Kasumi-1 (cell line): ENCODE measurements at places on chromosomes 5 and 9.
A peak's percentile ranks its signal among the peaks of the same experiment; 100 is the strongest.

DNA sequence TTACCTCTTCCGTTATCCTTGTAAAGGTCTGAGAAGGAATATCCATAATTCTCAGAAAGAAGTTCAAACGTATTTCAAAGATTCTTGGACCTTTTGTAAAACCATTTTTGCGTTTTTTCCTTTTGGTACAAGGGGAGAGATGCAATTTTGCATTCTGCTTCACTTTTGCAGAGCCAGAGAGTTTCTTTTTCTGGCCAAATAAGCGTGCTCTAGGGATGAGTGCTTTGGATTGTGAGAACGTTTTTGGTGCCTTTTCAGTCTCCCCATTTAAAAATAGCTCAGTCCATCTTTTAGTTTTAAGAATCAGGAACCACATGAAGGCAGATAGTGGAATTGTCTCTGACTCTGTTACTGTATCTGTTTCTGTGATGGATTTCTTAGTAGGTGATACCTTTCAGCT is 1.5 kb downstream of the ARHGAP26 start:
- DNase-seq: no peak

- no peak for DNase-seq
Observed at GRCh38 chr5:149348518-149348917, 3.2 kb downstream of the GRPEL2 start.

GRCh38 chr9:36064448-36065037 is 27.8 kb downstream of the RECK start:
- DNase-seq: no peak

DNA sequence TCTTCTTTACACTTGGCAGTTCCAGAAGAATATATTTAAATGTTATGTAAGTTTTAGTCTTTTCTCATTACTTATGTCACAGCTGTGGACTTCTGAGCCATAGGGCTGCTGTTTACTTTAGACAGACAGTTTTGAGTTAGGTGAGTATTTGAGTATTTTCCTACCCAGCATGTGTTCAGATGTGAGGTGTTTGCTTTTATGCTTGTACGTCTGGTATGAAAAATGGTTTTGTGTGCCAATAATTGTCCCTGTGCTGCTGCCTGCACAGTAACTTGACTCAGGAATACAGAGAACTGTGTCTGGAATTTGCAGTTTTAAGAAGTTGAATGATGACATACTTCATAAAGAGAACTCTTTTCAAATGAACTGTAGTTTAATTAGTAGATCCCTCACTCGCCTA is 20.8 kb downstream of the MEGF10 start:
- no peak for DNase-seq

GRCh38 chr9:84163052-84163650 is 177.4 kb downstream of the SLC28A3 start:
- no peak for DNase-seq

- DNase-seq: no peak
Observed at GRCh38 chr5:110738503-110738811, 350 bp upstream of the SLC25A46 start.

GRCh38 chr9:104863180-104863883 is 64.6 kb downstream of the ABCA1 start:
- DNase-seq: peak; percentile 82

DNA sequence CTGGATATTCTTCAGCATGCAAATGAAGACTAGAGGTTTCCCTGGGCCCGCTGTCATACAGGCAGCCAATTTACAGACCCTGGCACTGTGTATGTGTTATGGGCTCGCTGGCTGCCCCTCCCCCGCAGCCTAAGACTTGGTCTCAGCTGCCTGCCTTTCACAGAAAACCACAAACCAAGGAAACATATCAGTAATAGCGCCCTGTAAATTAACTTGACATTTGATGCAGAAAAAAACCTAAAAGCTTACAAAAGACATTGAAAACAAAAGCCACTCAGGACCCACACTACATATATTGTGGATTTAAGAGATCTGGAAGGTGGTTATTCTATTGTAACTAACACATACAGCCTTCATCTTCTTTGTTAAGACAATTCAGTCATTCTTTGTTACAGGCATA is 287.0 kb upstream of the TMEM161B start:
- DNase-seq: peak; percentile 16

GRCh38 chr9:133727876-133728441 is 10.2 kb downstream of the SARDH start:
- no peak for DNase-seq

GRCh38 chr5:66647146-66647856 is 51.1 kb downstream of the MAST4 start:
- no peak for DNase-seq

DNA sequence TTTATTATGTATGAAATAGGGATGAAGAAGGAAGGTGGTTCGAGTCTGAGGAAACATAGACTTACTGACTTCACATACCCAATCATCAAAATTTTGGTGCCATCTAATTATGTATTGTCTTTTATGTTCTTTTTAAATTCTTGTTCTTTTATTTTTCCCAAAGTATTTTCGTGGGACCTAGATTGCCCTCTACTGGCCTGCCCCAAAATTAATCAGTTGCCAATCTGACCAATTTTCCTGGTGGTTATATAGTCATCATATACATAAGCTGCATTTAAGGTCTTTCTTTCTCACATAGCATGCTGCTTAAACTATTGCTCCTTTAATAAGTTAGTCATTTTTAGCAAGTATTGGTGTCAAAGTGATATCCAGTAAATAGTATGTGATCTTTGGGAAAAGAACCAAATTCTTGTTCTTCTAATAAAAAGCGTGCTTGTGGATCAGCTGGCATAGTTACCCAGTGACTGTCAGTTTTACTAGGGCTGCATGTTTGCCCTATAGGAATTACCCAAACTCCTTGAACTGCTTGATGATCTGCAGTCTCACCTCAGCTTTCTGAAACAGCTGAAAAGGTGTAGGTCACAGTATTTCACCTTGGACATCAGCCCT is 223.5 kb downstream of the SH3GL2 start:
- DNase-seq: peak; percentile 3

- DNase-seq: no peak
Observed at GRCh38 chr5:51977014-51977413, 593.8 kb downstream of the ISL1 start.

GRCh38 chr5:68710514-68710913 is 383.3 kb upstream of the SLC30A5 start:
- no peak for DNase-seq

- DNase-seq: no peak
Observed at GRCh38 chr5:150444770-150445169, 4.8 kb downstream of the RPS14 start.

DNA sequence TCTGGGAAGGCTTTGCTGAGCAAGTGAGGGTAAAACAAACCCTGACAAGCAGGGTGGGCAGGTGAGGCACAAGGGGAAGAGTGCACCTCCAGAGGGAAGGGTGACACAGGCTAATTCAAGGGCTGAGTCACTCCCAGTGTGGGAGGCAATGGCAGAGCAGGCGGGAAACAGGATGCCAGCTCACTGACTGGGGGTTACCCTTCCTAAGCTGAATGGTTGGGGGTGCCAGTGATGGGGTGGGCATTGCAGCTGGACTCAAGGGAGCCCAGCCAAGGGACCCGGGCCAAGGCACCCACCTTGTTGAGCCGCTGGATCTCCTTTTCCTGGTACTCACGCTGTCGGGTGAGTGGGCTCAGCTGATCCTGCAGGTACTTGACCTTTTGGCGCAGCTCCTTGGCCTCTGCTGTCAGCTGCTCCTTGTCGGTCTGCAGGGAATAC is 18.4 kb downstream of the GPX3 start:
- DNase-seq: no peak

DNA sequence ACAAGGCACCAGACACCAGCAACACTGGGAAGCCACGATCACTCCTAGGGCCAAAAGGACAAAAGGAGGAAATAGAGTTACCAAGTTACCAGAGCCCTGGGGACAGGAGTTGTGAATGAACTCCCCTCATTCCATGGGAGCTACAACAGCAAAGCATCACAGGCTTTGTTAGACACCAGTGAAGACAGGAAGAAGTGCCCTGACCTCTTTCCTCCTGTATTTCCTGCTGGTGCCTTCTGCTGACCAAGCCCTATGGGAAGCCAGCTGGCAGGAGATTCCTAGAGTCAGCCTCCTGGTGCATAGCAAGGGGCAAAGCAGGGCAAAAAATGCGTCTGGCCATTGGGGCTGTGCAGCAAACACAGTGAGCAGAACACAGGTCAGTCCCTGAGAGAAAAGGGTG is 374.7 kb downstream of the ZSWIM6 start:
- no peak for DNase-seq

- no peak for DNase-seq
Observed at GRCh38 chr5:103674739-103675138, 112.2 kb upstream of the NUDT12 start.

DNA sequence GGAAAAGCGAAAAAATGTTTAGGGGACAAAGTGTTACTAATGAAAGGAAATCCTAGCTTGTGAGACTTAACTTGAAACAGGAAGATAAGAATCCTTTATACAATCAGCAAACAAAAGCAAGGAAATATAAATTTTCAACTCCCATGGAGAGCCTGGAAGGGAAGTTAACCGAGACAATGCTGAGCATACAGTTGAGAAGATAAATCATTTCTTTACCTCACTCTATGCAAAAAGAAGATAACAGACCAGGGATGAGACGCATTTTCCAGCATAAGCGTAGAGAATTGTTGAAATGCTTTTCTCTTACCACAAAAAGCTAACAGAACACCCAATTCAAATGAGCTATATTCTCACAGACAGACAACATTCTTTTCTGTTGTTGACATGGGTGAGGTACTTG is 309.6 kb downstream of the CWC27 start:
- no peak for DNase-seq

GRCh38 chr5:57258052-57258451 is 84.2 kb downstream of the GPBP1 start:
- no peak for DNase-seq

- no peak for DNase-seq
Observed at GRCh38 chr9:132063281-132063680, 16.4 kb downstream of the MED27 start.

- DNase-seq: no peak
Observed at GRCh38 chr5:44160369-44160768, 228.9 kb downstream of the FGF10 start.

DNA sequence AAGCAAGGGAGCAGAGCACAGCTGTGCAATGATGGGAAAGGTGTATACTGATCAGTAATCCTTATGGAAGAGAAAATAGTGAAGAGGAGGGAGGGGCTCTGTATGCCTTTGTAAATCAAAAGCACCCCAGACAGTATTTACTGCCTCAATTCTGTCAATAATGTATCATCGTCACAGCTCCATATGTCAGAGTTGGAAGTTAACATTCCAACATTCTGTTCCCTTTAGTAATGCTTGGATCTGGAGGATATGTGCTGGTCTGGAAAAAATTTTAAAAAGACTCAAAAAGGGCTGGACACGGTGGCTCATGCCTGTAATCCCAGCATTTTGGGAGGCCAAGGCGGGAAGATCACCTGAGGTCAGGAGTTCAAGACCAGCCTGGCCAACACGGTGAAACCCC is 310.4 kb downstream of the ACTL7B start:
- no peak for DNase-seq

- no peak for DNase-seq
Observed at GRCh38 chr5:27479859-27480258, 441.5 kb upstream of the CDH9 start.

DNA sequence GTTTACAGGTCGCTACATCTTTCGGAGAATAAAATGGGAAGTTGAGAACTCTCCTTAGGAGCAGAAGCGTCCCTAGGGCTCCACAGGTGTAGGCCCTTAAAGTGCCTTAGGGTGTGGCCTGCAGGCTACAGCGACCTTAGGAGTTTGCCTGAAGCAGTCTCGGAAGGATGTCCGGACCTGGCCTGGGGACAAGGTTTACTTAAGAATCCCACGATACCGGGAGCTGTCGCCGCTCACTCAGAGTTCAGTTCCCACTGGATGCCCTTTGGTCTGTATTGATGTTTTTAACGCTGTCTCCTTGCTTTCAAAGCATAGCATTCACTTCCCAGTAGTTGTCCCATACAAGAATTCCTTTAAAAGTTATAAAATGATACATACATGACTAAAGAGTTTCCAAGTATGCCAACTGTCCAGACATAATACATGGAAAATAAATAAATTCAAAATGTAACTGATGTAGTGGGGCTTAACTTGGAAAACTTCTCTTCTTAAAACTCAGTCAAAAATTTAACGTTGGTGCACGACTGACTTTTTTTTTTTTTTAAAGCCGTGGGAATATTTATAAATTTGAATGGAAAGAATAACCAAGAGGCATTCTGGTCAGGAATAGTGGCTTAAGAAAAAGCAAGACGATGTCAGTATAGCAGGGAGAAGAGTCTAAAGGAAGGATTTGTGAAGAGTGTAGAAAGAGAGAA is 848 bp downstream of the RAD50 start:
- peak; percentile 37 for DNase-seq

- no peak for DNase-seq
Observed at GRCh38 chr5:122180146-122180712, 50.9 kb downstream of the ZNF474 start.

DNA sequence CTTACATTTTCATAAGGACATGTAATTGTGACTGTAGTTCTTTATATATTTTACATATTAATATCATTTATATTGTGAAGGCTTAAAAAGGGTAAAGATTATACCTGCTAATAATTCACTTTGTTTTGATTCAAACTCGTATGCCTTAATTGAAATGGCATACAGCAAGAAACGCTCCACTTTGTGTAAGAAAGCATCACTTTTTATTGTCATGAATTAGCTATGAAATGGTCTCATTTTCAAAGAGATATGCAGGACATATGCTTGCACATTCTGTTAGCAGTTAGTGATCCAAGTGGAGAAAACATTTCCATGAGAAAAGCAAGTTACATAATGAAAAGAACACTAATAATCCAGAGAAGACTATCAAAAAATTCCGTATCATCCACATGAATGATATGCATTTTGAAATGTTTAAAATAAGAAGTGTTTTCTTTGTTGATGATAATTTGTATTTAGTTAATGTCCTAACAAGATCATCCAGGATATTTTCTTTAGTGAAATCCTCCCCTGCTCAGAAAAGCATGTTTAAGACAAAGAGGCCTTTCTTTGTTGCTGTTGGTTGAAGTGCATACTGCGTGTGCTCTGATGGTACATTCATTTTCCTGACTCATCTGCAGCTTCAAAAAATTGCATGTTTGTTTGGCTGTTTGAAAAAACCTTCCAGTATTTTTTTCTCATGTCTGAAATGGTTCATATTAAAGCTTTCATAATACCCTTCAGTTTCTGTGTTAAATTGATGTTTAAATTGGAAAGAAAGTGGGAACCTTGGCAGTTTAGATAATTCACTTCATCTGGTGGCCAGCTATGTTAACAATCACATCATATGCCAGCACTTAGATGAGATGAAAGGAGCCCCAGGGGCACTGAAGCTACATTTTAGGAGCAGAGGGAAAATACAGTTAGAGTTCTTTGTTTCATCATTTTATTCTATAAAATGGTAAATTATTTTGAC is 242.2 kb downstream of the CSNK1G3 start:
- no peak for DNase-seq
